ENCODE measurements at places on chromosomes 5 and 9. TPM values are rescaled to one million over a fixed set of nuclear protein-coding genes. Genes with fewer than 3 reads are reported as not detected.

PCDHB10 gene
- total RNA-seq: 2.5 TPM

HMMR gene
- total RNA-seq: 0.43 TPM

SLC25A2 gene
- not detected for total RNA-seq

JAKMIP2 gene
- total RNA-seq: 0.16 TPM

DNA sequence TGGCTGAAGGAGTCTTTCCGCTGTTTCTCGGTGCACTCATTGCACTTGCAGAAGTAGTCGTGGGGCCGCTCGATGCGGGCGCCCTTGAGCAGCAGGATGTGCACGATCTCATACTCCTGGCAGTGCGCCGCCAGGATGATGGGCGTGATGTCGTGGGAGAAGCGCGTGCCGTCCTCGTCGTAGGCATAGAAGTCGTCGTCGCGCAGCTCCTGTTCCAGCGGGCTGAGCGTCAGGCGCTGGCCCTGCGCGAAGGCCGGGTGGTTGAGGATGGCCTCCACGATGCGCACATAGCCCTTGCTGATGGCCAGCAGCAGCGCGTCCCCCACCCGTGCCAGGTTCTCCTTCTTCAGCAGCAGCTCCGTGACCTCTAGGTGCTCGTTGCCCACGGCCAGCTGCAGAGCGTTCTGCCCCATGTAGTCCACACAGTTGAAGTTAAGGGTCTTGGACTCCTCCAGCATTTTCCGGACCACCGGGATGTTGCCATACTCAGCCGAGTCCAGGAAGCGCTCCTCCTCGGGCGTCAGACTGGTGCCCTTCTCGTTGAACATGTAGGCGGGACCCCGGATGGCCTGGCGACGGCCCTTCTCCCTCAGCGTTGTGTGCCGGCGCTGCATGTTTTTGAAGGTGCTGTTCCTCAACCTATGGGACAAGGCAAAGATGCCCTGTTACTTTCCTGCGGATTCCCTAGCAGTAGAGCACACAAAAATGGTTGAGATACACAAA is 8.4 kb downstream of the TRPC7 start:
- DNase-seq: no peak
- H3K27ac ChIP-seq: no peak overlapping the region
- no peaks in the 10 kb centered on the region for H3K4me1 ChIP-seq
- no peak overlapping the region for H3K4me3 ChIP-seq

DNA sequence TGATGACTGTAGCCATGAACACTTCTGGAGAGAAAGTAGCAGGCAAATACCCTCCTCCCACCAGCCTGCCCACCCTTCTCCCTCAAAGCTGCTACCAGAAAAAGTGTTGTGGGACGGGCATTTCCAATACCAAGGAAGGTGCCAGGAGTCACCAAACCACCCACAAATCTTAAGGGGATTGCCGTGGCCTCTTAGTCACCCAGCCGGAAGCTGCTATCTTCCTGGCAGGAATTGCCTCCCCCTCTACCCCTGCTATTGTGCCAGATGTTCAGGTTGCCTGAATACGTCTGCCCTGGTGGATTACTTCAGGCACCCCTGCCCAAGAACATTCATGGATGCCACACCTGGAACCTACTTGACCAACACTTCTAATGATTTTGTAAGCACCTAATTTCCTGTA is 156.1 kb downstream of the TTC39B start:
- peaks cover 14% of the 10 kb centered on the region for H3K4me1 ChIP-seq
- no peaks in the 10 kb centered on the region for H3K27me3 ChIP-seq
- H3K36me3 ChIP-seq: no peaks in the 10 kb centered on the region
- no peak overlapping the region for H3K4me3 ChIP-seq
- H3K27ac ChIP-seq: no peak overlapping the region

- peak overlapping the region; percentile 74 for H3K27ac ChIP-seq
- no peaks in the 10 kb centered on the region for H3K36me3 ChIP-seq
- no peak for DNase-seq
- H3K4me1 ChIP-seq: no peaks in the 10 kb centered on the region
- no peaks in the 10 kb centered on the region for H3K27me3 ChIP-seq
These were observed 814 bp downstream of the CCDC125 start for GRCh38 chr5:69331528-69332445.

Data from right atrium auricular region (tissue), 2 donors.